Esophagus mucosa (tissue), 1 donor: ENCODE measurements at places on chromosomes 7 and 10.

- no peak for ATAC-seq
Observed at GRCh38 chr10:47088656-47089354, 177.6 kb downstream of the PTPN20 start.

DNA sequence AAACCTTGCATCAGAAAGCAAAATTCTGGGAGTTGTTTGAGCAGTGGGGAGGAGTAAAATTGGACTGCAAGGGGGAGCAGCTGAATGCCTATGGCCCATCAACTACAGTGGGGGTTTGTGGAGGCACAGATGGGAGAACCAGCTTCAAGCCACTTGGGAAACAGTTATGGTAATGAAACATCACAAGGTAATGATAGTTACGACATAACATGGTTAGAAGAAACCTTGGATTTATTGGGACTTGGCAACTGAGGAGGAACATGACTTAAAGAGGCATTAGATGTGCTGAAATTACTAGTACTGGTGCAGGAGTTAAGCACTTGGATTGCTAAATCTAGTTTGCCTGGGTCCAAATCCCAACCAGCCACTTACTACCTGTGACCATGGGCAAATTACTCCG lies 868.4 kb downstream of the KCNMA1 start:
- ATAC-seq, result no peak

GRCh38 chr7:143931739-143932138 lies 3.3 kb upstream of the OR2F2 start:
- no peak for ATAC-seq

GRCh38 chr10:33674491-33674890 lies 340.0 kb upstream of the NRP1 start:
- no peak for ATAC-seq

DNA sequence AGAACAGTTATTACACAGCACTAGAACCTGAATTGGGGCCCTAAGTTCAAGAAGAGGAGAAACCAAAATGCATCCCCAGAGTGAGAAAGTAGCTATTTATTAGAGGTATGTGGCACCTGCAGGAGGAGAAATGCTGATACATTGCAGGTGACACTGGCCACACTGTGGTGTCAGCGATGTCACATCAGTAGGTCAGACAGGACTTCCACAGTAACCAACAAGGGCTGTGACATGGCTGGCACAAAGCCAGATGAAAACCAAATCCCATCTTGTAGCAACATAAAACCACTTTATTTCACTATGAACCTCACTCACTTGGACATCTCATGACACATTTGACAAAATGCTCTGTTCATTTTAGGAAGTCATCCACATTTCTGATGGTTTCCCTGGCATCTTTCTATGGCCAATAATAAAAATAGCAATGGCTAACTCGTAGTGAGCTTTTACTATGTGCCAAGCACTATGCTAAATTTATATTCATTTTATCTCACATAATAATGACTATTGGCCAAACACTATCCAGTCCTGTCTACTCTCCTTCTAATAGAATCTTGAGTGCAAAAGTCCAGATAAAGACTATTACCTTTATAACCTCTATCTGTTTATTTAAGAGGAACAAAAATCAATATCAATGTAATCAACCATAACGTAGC lies 154.2 kb downstream of the TSPAN12 start:
- no peak for ATAC-seq

GRCh38 chr7:17279061-17279460 lies 19.4 kb upstream of the AHR start:
- no peak for ATAC-seq

- ATAC-seq, result peak; percentile 27
Observed at GRCh38 chr10:71075086-71075758, 137.1 kb upstream of the UNC5B start.

GRCh38 chr10:33336582-33337325 lies 2.3 kb upstream of the NRP1 start:
- peak; percentile 15 for ATAC-seq

DNA sequence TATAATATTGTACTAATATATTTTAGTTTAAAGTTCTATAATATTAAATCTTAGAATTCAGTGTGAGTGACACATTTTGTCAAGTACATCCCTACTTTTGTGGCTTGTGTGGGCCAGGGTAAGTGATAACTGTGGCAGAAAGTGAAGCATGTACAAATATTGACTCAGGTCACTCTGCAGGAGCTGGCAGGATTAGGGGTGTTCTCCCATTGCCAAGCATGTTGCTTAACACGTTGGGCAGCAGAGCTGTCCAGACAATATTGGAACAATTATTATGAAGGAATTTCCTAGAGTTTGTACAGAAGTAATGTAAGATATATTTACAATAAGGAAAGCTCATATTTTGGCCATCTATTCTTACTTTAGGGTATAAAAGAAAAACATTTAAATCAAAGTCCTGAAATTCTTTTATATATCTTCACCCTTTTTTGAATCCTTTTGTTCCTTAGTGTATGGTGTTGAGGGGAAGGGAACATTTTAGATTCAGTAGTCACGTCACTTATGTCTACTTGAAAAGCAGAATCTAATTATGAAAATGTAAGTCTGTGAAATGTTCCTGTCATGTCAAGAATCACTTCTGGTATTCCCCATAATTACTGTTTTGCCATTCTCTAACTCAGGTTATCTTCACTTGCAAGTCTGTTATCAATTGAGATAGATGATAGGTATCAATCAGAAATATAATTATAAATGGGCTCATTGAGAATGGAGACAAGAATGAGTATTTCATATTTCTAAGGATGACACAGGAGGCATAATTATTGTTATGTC lies 4.0 kb downstream of the HDAC9 start:
- no peak for ATAC-seq

GRCh38 chr10:23968301-23968700 lies 240.6 kb upstream of the KIAA1217 start:
- no peak for ATAC-seq

- ATAC-seq, result no peak
Observed at GRCh38 chr7:50156163-50156562, 63.1 kb upstream of the ZPBP start.

DNA sequence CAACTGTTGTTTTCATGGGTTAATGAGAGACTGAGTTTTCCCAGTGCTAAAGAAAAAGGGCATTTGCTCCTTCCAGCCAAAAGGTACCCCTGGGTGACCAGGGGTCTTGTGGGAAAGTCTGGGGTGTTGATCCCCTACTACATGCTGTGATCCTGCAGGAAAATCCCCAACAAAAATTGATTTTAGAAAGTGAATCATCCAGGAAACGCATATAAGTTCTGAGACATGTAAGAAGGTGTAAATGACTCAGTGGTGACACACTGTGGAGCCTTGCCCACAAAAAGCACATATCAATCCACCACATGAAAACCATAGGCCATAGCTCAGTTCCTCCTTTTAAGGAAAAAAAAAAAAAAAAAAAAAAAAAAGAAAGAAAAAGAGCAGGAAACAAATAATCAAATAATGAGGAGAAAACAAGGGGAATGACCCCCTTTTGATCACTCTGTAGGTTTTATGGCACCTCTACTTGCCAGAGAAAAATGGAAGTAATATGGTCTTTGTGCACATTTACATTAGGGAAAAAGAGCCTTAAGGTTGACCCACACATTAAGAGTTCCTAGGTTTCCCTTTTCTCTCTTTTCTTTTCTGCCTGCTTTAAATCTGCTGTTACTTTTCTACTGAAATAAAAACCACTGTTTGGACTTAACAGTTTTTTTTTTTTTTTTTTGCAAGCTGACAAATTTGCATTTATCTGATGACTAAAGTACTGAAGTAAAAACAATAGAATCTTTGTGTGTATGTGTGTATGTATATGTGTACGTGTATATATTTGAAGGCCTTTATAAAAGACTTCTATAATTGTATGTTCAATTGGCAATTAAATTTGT lies 386.0 kb downstream of the KIF20B start:
- no peak for ATAC-seq

- ATAC-seq, result no peak
Observed at GRCh38 chr7:24898691-24899090, 81.3 kb downstream of the OSBPL3 start.

- ATAC-seq, result no peak
Observed at GRCh38 chr7:73340514-73340913, 12.6 kb downstream of the FKBP6 start.

DNA sequence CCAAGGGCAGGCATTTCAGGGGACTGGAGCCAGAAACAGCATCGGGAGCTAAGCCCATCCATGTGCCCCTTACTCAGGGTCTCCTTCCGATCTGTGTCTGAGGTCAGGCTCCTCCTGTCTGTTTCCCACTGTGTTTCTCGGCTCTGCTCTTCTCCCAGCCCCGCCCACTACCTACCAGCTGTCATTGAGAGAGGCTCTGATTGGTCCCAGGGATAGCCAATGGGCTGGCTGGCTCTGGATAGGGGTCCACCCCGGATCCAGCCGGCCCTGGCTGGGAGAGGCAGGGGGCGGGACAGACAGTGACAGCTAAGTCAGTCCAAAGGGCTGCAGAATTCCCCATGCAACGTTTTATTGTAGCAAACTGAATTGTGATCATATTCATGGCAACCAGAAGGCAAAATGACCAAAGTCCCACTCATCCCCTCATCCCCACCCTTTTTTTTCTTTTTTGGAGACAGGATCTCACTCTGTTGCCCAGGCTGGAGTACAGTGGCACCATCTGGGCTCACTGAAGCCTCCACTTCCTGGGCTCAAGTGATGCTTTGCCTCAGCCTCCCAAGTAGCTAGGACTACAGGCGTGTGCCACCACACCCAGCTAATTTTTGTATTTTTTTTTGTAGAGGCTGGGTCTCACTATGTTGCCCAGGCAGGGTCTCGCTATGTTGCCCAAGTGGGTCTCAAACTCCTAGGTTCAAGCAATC lies 76.3 kb downstream of the CLIP2 start:
- ATAC-seq, result peak; percentile 52

DNA sequence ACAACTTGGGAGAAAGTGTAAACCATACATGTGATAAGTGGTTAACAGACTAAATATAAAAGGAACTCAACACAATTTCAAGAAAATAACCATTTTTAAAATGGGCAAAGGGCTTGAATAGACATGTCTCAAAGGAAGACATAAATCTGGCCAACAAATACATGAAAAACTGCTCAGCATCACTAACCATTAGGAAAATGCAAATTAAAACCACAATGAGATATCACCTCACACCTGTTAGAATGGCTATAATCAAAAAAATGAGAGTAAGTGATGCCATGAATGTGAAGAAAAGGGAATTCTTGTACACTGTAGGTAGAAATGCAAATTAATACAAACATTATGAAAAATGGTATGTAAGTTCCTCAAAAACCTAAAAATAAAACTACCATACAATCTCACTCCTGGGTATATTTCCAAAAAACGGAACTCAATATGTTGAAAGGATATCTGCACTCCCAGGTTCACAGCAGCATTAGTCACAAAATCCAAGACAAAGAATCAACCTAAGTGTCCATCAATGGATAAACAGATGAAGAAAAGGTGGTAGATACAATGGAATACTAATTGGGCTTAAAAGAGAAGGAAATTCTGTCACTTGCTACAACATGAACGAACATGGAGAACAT lies 5.6 kb downstream of the SNX13 start:
- no peak for ATAC-seq

- ATAC-seq, result peak; percentile 23
Observed at GRCh38 chr7:26278770-26279169, 12.9 kb upstream of the SNX10 start.

GRCh38 chr10:43249151-43249961 lies 17.5 kb downstream of the RASGEF1A start:
- no peak for ATAC-seq

DNA sequence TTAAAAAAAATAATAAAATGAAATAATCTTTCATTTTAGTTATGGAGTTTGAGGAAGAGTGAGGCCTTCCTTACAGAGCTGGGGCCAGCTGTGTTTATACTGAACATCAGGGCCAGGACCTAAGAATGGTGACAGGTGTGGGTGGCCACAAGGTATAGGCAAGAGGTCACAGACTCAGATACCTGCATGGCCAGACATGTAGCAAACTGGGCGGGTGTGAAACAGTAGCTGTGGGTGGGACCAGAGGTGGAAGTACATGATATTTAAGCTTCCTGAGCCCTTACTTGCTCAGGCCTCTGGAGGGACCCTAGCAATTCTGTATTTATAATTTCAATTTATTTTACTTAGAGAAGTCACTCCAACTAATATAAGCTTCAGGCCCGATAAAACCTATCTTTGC lies 27.7 kb upstream of the CAMK1D start:
- peak; percentile 92 for ATAC-seq

DNA sequence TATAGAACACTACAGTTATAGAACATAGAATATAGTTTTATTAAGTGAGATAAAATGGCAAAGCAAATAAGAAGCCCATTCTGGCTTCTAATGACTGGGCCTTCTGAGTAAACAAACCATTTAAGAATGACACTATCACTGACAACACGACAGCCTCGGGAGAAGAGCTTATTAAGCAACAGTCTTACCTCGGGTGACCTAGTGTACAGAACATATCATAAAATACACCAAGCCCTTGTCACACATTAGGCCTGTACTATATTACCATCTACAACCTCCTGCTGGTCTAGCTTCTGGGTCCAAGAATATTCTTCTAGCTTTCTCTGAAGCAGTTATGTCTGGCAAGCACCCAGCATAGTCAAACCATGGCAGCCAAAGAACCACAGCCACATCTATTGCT lies 32.0 kb downstream of the CCDC186 start:
- no peak for ATAC-seq

- no peak for ATAC-seq
Observed at GRCh38 chr7:48244864-48245271, 73.6 kb downstream of the ABCA13 start.

GRCh38 chr10:114481055-114481454 lies 76.8 kb upstream of the AFAP1L2 start:
- ATAC-seq, result no peak

GRCh38 chr10:93553482-93554315 lies 12.8 kb upstream of the FFAR4 start:
- ATAC-seq, result no peak

DNA sequence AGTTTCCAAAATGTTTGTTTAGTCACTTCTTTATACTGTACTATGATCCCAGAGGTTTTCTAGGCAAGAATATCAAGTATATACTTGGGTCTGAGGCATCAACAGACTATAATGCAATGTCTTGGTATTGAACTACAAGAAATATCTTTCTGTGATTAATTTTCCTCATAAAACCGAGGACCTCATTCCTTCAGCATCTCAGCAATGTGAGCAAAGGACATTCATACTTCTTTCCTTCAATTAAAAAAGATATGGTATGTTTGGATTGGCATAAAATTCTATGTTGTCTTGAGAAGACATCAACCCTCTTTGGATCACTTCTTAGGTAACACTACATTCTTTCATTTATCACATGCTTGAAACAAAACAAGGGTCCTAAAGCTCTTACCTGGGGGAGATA lies 524.5 kb downstream of the PHTF2 start:
- no peak for ATAC-seq

GRCh38 chr7:124765401-124766352 lies at the start of gene GPR37:
TSS of gene GPR37 (minus strand) at chr7:124765792. CDS start at chr7:124764976, 816 bp downstream.
- ATAC-seq, result peak; percentile 96
